ENCODE measurements at places on chromosomes 16 and 17.

GRCh38 chr16:26396511-26397235 is 670.1 kb upstream of the C16orf82 start:
- DNase-seq: no peak

DNA sequence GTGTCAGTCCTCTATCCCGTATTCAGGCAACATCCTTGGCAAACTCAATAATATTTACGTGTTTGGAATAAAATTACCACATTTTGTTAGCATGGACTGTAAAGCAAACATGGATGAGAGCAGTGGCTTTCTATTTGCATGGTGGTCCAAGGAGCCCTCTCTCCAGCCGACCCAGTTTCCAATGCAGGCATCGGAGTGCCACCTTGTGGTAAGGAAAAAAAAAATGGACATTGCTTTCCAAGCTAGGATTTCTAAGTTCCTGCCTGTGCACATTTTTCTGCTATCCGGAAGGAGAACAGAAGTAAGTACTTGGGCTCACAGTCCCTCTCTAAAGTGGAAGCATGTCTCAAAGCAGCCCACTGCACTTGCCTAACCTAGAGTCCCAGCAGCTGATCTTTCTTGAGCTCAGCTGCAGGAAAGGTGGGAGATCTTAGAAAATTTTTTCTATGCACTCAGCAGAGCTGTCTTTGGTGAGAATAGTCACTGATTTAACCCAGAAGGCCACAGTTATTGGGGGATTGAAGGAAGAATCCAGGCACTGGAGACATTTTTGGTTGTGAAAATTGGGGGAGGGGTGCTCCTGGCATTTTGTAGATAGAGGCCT is 46.0 kb upstream of the ERCC4 start:
- no peak for DNase-seq

DNA sequence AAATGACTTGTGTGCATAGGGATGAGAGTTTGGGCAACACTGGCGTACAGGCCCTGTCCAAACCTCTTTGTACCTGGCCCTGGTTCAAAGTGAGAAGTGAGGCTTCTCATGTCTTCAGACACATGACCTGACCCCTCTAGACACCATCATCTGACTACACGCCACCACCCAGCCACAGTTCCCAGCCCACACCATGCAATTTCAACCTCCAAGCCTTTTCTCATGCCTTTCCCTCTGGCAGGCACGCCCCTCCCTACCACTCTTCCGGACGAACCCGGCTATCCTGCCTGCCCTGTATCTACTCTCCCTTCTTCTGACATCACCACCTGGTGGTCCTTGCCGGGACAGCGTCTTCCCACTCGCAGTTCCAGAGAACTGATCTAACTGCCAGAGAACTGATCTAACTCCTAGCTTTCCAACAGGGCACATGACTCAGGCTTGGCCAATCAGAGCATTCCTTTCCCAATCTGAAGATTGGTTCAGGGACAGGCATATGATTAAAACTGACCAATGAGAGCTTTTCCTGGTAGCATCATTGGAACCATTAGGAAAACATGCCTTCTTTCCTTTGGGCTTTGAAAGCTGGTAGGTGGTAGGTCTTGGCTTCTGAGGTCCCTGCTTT is 27.1 kb upstream of the IL21R start:
- DNase-seq: peak; percentile 61

DNA sequence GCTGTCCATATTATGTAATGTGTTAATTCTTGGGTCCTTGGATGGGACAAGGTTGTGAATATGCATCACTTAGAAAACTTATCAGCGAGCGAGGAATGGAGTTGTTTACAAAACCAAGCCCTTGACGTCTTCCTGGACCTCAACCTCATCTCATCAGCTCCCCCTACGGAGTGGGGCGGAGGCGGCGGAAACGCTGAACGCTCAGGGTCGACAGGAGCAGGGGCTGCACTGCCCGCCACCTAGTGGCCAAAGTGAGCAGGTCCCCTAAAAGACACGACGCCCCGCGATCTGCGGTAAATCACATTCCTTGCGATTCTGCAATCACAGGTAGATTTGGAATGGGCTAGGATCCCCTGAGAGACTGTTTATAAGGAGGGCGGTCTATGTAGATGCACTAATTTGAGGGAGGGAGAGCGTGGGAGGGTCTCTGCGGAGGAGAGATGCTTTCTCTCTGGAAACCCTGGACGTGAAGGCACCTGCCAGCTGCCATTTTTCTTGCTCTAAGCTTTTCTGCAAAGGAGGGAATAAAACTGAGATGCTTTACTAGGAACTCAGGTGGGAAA is 5.4 kb upstream of the ICAM2 start:
- peak; percentile 92 for DNase-seq

DNA sequence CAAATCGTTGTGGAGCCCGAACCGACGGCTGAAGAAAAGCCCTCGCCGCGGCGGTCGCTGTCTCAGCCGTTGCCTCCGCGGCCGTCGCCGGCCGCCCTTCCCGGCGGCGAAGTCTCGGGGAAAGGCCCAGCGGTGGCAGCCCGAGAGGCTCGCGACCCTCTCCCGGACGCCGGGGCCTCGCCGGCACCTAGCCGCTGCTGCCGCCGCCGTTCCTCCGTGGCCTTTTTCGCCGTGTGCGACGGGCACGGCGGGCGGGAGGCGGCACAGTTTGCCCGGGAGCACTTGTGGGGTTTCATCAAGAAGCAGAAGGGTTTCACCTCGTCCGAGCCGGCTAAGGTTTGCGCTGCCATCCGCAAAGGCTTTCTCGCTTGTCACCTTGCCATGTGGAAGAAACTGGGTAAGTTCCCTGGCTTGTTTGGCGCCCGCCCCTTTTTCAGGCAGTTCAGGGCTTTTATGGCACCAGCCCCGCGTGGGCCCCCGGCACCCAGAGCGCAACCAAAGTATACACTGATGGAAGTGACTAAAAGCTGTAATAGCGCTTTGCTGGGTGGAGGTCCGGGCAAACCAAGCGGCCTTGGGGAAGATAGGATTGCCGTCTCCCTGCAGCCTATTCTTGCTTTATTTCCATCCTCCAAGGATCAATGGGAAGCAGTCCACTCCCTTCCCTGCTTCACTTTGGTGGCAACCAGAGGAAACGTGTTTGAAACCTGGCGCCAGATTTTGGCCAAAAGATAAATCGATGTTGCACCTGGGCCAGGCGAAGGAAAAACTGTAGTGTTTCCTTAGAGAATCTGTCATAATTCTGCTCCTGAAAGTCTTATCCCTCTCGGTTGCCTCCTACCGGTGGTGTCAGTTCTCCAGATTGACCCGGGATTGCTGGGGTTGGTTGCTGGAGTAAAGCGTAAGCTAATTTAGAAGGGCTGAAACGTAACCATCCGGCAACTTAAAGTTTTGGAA is 775 bp downstream of the PPM1D start:
- peak; percentile 71 for DNase-seq

GRCh38 chr17:20263595-20263994 is 203.7 kb downstream of the LGALS9B start:
- no peak for DNase-seq

DNA sequence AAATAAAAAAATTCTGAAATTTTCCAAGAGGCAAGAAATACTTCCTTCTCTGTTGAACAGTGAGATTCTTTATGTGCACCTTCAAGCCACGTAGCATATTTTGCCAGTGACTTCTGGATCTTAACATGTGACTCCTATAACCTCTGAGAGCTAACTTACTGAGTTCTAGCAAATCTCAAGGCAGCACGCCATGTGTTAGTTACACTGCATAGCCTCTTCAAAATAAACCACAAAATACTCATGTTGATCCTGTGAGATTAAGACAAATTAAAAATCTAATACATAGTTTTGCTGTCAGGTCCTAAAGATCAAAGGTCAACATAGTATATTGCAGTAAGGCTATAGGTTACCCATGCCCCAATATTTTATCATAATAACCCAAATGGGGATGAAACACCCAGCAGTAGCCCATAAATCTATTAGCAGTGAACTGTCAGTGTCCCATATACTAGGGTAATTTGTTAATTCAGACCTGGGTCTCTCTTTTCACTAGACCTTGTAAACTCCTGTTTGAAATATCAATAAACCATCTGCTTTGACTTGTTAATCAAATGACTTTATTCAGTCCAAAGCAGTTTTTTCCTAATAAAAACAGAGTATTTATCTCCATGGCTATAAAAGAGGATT is 343.1 kb downstream of the ZFHX3 start:
- DNase-seq: no peak

DNA sequence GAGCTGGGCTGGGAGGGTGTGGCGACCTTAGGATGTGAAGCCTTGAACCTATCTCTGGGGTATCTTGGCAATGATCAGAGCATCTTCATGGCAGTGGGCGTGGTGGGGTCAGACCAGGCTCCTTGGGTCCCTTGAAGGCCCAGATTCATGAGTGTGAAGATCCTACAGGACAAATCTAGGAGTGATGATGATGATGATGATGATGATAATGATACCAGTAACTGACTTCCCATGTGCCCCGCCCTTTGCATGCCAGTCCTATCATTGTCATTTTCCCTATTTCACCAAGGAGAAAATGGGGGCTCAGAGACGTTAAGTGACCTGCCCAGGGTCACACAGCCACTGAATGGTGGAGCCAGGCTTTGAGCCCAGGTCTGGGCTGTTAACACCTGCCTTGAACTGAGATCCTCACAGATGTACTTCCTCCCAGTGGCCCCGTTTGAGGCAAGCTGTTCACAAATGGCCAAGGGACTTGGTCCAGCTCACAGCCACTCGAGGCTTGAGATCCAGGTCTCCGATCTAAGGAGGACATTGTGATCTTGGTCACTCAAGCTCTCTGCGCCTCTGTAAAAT is 13.4 kb downstream of the SLC12A3 start:
- DNase-seq: no peak

- no peak for DNase-seq
Measured at GRCh38 chr17:68439656-68440290, 17.5 kb downstream of the WIPI1 start.

DNA sequence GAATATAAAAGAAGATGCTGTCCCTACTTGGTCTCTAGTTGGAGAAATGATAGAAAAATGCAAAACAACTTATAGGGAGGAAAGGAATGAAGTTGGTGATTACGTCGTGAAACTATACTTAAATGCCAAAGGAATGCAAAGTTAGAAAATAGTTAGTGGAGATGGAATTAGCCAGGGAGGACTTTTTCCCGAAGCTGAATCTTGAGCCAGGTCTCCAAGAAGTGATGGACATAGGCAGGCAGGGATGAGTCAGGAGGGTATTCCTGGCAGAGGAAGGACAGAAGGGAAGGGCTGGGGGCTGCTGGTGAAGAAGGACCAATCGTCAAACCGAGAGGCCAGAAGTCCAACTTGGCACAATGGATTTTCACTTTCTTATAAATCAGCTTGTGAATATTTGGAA is 1.8 kb downstream of the SNTB2 start:
- no peak for DNase-seq
